ENCODE measurements at places on chromosomes 16 and 17.

DNA sequence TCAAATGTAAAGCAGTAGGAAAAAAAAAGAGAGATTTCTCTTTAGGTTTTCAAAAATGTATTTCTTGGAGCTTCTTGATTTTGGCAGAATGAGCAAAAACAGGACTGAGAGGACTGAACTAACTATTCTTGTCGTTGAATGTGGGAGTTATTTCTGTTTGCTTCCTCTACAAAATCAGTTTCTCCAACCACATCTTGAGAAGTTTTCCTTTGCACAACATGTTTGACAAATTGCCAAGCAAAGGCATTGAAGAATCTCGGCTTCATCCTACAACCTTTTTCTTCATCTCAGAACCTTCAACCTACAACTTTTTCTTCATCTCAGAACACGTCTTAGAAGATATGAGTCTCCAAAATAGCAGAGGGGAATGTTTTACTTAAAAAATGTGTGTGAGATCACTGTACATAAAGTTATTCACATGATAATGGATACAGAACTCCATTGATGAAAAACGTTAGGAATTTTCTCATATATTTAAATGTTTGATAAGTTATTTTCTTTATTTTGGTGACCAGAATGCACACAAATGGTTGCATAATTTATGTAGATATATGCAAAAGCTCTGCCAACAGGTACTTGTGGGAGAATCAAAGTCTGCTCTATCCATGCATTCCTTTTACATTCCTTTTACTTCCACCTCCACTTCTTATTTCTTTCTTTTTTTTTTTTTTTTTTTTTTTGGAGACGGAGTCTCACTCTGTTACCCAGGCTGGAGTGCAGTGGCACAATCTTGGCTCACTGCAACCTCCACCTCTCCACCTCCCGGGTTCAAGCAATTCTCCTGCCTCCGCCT lies 370.0 kb downstream of the KCNJ2 start:
- no peak for DNase-seq

GRCh38 chr16:89855301-89855945 lies 18.0 kb upstream of the TCF25 start:
- DNase-seq = no peak

- DNase-seq = no peak
These were observed 1.6 kb downstream of the NDUFAF8 start for GRCh38 chr17:81240761-81241160.

DNA sequence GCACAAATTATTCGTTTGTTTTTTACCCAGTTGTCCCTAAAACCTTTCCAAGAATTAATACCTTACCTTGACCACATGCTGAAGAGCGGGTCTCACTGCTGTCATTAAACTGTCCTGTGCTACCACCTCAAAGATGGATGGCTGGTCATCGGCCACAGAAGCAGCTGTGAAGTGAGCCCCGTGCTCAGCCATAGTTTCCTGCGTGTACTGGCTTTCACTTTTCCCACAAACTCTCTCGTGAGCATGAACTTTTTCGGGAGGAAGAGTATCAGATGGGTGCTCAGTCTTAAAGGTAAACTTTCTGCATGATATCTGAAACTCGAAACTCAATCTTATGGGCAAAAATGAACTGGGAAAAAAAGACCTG lies 558 bp downstream of the PEX12 start:
- no peak for DNase-seq

DNA sequence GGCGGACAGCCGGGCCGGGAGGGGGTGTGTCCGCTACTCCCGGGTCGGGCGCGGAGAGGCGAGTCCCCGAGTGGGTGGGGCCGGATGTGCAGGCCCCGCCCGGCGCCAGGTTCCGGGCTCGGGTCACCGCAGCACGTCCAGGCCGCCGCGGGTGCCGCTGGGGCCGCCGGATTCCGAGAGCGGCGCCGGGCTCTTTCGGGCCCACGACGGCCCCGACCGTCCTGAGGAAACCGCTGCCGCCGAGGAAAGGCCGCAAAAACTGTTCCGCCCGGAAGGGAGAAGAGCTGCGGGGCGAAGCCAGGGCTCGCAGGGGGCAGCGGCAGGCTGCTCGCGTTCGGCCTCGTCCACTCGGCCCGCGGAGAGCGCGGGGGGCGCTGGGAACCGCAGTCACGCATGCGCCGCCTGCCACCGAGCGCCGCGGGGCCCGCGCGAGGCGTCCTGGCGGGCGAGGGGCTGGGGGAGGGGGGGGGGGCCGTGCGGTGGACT lies at the start of gene ZKSCAN2:
Gene ZKSCAN2, minus strand, starts transcription at position 376 of the 486 bp plus-strand sequence. CDS start 718 bp downstream, outside the sequence.
- DNase-seq = peak; percentile 72

DNA sequence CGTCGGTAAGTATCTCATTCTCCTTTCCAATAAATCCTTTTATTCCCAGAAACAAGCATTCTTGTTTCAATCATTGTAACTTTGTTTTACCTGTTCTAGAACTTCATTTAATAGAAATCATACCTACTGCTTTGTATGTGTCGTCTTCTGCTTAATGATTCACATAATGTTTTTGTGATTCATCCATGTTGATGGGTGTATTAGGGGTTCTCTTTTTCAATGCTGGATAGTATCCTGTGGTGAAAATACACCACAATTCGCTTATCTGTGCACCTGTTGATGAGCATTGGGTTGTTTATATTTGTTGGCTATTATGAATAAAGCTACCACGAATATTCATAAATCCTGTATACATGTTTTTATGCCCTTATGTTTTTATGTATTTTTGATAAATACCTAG lies 703.2 kb downstream of the MAF start:
- DNase-seq = no peak

- DNase-seq = no peak
These were observed 64.8 kb downstream of the CLEC16A start for GRCh38 chr16:11009027-11009755.

DNA sequence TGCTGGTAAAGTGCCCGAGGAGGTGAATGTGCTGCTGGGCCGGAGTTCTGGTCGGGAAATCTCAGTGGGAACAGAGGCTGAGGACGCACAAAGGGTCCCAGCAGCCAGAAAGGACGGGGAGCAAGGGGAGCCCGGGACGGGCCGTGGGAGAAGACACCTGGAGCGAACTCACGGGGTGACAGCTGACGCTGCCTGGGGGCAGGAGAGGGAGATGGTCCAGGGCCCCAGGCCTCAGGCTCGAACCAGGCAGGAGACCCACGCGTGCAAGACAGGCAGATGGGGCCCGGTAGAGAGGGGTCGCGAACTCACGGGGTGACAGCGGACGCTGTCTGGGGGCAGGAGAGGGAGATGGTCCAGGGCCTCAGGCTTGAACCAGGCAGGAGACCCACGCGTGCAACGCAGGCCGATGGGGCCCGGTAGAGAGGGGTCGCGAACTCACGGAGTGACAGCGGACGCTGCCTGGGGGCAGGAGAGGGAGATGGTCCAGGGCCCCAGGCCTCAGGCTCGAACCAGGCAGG lies 72.9 kb downstream of the METRNL start:
- DNase-seq = no peak

- no peak for DNase-seq
These were observed 10.6 kb downstream of the SPACA3 start for GRCh38 chr17:33002246-33002645.

DNA sequence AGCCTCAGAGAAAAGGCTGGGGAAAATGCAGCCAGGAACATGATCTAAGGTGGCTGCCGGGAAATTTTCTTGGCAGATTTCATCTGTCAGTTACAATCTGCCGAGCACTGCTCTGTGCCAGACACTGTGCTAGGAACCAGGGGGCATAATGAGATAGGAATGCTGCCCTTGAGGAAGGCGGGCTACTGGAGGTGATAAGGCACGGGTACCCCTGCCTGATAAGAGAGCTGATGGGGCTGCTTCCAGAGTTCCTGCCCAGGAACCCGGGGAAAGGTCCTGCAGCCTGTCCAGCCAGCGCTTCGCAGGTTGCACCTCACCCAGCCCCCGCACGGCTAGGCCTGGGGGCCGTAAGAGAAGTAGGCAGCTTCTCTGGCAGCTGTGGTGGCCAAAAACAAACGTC lies 3.1 kb downstream of the SCNN1G start:
- peak; percentile 49 for DNase-seq

- no peak for DNase-seq
These were observed 17.4 kb downstream of the ZNF276 start for GRCh38 chr16:89738538-89739317.

- peak; percentile 95 for DNase-seq
These were observed 3.0 kb downstream of the KCNJ12 start for GRCh38 chr17:21379080-21379711.

- no peak for DNase-seq
These were observed 23.1 kb upstream of the DHRS13 start for GRCh38 chr17:28925912-28926365.

DNA sequence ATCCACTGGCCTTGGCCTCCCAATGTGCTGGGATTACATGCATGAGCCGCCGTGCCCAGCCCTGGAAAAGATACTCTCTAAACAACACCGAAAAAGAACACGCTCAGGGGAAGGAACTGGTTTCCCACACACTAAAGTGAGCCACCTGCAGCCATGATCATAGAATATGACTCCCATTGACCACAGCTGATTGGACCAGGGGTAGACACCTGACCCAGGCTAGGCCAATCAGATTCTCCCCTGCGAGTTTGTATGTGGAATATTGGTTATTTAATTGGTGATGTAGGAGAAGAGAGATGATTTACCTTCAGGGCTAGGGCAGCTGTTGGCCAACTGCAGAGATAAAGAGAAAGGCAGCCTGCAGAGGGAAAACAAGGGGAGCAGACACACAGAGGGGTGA lies 9.0 kb upstream of the GGA2 start:
- DNase-seq = no peak

GRCh38 chr17:67171560-67171959 lies 73.4 kb downstream of the HELZ start:
- no peak for DNase-seq

GRCh38 chr16:68286153-68287074 lies 22.1 kb downstream of the SLC7A6 start:
- no peak for DNase-seq

- no peak for DNase-seq
These were observed 372 bp upstream of the NDE1 start for GRCh38 chr16:15649727-15650018.

GRCh38 chr16:27154705-27155521 lies 48.4 kb upstream of the KDM8 start:
- peak; percentile 1 for DNase-seq

DNA sequence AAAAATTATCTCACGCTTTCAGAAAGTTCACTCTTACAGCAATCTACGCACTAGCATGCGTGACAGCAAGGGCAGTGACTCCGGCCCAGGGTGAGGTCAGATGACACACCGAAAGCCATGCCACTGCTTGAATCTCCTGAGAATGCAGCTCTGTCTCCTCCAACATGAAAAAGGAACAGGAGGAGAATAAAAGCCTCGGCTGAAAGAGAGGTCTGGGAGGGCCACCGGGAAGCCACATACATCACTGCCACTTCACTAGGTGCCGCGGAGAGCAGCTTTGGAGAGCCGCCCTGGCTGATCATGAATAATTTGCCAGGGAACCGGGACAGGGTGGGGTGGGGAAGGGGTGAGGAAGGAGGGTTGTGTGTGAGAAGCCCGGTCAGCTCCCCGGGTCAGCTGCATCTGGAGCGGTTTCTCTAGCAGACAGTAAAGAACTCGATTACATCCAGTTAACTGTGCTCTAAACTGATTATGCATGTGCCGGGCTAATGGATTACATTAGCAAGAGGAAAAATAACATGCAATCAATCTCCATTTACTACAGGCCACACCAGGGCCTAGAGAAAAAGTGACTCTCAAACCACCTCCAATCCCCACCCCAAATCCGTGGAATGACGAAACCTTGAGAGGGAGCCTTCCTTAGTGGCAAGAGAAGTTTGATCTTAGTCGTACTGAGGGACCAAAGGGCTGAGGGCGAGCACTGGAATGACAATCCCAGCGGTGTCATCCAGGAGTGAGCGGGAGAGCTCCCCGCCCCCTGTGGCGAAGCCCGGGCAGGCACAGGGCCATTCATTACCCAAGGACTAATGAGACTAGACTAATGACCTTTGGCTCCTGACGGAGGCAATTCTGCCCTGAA lies 100.3 kb downstream of the ZFHX3 start:
- no peak for DNase-seq

GRCh38 chr16:55282441-55282840 lies 41.6 kb upstream of the IRX6 start:
- DNase-seq = no peak

- DNase-seq = no peak
These were observed 51.2 kb upstream of the NKD1 start for GRCh38 chr16:50496990-50497389.

GRCh38 chr16:69880640-69881133 lies 70.4 kb upstream of the CLEC18A start:
- no peak for DNase-seq

DNA sequence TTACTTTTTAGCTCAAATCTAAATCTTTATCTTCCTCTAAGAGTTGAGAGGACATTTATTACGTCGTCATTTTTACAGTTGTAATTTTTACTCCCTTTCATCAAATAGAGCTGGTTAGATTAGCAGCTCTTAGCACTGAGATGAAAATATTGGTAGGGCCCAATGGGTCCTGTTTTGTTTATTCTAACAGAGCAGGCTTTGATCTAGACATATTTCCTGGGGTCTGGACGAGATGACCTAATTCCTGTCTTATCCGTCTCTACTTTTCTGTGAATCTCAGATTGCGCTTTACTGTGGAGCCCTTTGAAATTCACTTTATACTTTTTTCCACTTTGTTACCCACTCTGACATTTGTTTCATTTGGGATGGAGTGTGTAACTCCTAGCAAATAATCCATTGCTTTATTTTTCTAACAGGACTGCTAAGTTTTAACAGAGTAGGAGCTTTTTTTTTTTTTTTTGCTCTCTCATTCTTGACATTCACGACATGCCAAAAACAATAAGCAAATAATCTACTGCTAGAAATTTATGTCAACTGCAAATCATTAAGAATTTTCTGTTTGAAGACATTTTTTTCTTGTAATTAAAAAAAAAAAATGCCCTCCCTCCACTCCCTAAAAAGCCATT lies 18.5 kb downstream of the SALL1 start:
- DNase-seq = no peak

- no peak for DNase-seq
These were observed 17.0 kb upstream of the NAGS start for GRCh38 chr17:43987131-43988021.

DNA sequence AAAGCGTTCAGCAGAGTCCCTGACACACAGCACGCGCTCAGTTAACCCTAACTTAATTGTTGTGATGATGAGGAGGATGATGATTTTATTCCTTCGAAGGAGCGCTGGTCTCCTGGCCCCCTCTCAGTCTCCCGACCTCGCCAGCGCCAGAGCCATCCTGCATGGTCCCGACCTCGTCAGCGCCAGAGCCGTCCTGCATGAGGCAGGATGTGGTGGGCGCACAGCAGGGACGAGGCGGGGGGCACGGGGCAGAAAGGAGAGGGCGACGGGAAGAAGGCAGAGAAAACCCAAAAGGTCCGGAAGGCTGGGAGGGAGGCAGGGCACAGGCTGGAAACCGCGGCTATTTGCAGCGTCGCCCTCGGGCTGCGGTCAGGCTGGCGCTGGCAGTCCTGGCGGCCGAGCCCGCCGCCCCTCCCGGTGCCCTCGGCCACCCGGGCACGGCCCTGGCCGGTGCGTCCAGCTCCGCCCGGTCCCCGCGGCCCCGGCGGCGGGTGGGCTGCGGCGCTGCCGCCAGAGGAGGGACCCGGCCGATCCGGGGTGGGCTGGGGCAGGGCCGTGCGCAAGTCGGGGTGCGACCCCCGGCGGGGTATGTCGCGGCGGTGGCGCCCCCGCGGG lies 3.0 kb upstream of the TAC4 start:
- no peak for DNase-seq

GRCh38 chr17:78184868-78185267 lies 2.0 kb downstream of the TK1 start:
- no peak for DNase-seq
